ENCODE measurements at places on chromosomes 16 and 17.

DNA sequence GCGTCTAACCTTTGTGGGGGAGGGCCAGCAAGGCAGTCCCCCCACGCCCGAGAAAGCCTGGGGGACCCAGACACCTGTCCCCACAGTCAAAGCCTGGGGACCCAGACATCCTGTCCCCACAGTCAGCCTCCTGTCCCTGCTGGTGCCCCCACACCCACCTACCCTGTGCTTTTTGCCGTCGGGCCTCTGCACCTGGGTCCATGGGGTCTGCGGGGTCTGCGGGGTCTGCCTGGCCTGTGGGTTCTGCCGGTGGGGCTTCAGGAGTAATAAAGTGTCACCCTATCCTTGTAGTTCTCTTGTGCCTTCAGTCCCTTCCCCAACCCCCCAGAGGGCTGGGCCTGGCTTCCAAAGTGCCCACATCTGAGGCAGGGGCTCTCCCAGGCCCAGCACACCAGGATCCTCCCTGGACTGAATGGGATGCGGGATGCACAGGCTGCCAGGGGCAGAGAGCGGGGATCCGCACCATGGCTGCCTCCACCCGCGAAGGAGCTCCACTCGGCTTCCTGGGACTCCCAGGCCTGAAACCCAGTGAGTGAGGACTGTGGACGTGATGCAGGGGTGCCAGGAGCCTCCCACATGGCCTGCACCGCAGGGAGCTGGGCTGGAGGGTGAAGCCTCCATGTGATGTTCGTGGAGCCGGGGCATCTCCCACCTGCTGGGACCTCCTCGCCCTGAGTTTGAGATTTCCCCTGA, 16.3 kb upstream of the DPEP1 start:
- no peak for DNase-seq

DNA sequence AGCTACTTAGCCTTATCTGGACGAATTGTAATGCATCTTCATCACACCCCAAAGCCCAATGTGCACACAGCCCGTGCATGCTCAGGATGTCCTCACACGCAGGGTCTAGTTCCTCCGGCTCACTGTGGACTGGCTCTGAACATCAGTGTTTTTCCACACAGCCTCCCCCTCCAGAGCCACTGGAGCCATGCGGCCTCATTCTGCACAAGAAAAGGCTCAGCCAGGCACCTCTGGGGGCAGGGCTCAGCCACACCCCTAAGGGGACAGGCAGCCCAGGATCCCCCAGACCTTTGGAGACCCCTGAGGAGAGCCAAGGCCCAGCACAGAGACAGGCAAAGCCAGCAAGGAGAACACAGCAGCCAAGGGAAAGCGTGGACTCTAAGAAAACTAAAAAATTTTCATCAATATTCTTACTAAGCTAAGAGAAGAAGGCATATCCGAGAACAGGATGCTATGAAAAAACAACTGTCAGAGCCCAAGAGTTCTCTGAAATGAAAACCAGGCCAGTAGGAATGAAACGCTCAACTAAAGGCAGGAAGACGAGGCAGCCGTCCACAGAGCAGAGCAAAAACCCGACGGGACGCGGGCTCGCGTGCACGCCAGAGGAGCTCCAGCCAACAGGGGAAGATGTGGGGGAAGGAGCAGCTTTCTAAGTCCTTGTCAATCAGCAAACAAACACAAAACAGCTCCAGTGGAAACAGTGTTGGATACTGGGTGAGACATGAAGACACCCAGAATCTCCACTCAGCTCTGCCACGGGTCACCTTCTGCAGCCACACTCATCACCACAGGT, 34.5 kb downstream of the MAP1LC3B start:
- DNase-seq: no peak

DNA sequence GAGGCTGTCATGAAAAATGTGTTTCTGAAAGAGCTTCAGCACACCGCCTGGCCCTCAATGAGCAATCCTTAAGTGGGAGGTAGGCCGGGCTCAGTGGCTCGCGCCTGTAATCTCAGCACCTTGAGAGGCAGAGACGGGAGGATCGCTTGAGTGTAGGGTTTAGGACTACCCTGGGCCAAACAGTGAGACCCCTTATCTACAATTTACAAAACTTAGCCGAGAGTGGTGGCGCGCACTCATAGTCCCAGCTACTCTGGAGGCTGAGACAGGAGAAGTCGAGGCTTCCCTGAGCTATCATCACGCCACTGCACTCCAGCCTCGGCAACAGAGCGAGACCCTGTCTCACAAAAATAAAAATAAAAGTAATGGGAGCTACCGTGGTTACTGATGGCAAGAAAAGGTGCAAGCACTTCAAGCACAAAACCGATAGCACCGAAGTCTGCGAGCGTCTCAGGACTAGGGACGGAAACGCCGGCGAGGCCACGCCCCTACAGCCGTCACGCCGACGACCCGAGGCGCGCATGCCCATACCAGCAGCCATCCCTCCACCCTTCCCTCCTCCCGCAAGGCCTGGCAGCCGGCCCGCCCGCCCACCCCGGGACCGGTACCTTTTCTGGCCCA, 607 bp downstream of the THUMPD1 start:
- DNase-seq: peak; percentile 86

DNA sequence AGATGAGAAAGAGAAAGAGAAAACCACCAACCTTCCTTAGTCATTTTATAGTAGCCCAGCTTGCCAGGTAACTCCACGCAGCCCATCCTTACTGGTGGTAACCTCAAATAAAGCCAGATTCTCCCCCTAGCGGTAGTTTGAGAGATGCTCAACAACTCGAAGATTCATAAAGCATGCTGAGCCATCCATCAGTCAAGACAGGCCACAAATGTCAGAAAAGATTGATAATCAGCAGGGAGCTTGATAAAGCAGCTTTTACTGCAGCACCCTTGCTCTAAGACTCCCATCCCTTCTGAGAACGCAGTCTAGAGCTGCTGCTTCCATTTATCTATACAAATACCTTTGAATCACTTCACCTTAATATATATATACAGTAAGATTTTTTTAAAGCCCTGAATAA, 451.5 kb upstream of the HSBP1 start:
- DNase-seq: peak; percentile 35

DNA sequence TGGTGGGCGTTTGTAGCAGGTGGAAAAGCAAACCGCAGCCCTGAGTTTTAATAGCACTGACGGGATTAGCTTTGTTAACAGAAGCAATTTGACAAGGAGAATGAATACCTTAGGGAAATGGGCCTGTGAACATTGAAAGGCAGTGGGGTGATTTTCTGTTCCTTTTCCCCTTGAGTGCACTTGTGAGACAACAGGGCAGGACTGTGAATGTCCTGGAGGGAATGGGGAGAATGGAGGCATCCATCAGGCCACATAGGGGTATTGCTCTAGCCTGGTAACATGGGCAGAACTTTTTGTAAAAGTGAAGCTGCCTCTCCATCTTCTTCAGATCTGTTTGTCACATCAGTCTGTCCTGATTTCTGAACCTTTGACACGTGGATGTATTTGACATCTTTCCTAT, 26.2 kb downstream of the USP43 start:
- no peak for DNase-seq

GRCh38 chr17:63644846-63645245, 22.6 kb downstream of the MAP3K3 start:
- DNase-seq: no peak

DNA sequence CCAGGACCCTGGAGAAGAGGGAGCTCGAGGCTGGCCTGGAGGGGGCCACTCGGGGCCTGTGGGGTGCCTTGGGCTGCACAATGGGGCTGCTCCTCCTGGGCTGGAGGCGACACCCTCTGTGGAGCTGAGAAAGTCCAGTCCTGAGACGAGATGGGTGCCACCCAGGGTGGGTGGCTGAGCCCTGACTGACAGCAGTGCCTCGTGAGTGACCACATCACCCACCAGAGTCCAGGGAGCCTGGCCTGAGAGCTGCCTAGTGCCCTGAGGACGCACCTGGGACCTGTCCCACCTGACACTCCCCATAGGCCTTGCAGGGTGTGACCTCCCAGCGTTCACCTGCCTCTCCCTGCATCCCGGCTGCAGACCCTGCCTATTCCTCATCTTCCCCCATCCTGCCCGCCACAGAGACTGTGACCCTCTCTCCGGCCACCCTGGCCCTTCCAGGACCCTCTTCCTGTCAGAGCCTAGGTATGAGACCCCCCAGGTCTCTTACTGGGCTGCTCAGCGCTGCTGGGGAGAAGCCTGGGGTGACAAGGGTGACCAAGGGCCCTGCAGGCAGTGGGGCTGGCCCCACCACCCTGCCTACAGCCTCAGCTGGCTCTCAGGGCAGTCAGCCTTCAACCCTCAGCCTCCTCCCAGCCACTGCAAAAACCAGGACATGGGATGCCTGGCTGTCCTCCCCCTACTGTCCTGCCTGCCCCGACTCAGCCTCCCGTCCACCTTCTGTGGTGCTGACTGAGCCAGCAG, 41.2 kb downstream of the TNFRSF13B start:
- no peak for DNase-seq

GRCh38 chr17:37130984-37131446, 182.3 kb downstream of the AATF start:
- DNase-seq: no peak

DNA sequence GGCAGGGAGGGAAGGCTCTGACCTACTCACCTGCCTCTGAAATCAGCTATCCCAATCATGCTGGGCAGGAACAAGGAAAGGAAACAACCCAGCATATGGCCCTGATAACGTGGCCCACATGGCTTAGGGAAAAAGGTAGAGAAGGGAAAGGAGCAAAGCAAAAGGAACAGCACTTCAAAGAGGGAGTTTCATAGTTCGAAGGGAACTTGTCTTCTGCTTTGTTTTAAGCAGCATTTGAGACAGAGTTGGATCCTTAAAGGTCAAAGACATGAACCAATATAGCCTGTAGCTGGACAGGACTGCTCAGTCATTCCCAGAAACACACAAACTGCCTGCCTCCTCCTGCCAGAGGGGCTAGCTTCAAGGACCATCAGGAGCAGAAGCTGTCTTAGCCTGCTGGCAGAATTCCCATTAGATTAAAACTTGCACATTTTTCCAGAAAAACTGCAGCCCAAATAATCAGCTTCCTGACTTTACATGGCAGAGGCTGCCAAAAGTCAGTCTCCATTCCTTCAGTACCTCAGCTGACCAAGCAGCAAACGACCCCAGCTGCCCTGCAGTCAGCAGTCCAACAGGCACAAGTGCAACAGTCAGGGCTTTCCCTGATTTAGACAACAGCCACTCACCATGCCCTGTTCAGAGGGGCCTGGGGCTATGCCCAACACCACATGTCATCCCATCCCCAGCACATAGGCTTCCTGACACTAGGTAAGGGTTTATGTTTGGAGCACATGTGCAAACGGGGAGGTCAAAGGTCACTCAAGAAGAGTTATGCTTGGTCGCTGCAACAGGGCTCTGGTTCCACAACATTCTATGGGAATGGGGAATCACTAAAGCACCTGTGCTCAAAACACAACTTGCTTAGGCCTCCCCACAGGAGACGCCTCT, 32.5 kb downstream of the RANBP10 start:
- no peak for DNase-seq

DNA sequence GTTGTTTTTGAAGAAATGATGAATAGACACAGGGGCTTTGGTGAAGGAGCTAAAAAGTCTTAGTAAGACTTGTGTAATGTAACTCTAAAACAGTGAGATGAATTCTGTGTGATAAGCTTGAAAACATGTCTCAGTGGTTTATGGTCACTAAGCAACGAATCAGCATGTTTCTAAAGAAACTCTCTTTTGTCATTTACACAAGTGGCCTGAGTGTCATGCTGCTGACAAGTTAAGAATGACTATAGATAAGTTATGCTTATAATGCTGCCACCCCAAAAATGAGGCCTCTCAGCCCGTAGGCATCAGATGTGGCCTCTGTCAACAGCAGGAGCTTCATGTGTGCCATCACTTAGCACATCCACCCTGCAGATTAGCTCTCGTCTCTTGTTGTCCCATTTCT, 8.7 kb downstream of the COX10 start:
- DNase-seq: no peak

- peak; percentile 81 for DNase-seq
These were observed 20.8 kb downstream of the NPRL3 start for GRCh38 chr16:117379-118365.

GRCh38 chr17:68052810-68053209, 17.3 kb downstream of the KPNA2 start:
- DNase-seq: no peak

- no peak for DNase-seq
These were observed 92.9 kb upstream of the ZNF750 start for GRCh38 chr17:82932518-82933310.

- DNase-seq: no peak
These were observed 121.2 kb downstream of the IRX3 start for GRCh38 chr16:54165174-54165911.

DNA sequence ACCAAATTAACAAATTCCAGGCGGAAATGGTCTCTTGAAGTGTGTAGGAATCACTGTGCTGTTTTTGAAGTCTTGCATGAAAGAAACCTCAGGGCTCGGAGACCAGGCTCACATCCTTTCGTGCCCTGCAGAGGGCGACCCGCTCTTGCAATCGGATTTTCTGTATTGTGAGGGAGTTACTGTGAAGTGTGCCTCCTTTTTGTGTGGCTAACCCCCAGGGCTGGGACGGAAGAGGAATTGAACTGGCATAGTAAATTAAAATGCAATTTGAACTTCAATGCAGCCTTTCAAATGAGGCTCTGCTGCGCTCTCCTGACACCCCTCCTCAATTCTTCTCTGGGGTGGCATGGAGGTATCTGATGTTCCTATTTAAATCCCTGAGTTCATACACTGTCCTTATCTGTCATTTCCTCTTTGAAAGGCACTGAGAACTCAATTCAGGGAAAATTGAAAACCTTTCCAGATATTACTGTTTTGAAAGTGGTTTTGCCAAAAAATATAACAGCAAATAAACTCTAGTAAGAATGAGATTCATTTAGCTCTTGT, 51.5 kb upstream of the MGAT5B start:
- peak; percentile 88 for DNase-seq

- DNase-seq: no peak
These were observed 2.1 kb upstream of the DNASE1L2 start for GRCh38 chr16:2233872-2234812.

DNA sequence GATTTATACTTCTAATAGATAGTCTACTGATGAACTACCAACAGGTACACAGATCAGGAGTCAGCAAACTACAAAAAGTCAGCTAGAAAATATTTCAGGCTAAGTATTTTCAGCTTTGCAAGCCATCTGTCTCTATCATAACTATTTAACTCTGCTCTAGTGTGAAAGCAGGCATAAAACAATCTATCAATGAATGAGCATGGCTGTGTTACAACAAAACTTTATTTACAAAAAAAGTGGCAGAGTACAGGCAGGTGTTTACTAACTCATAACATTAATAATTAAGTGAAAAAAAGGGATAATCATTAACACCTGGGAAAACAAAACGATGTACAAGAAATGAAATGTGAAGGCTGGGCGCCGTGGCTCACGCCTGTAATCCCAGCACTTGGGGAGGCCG, 15.8 kb downstream of the MED13 start:
- no peak for DNase-seq
